NCI-H2171 (cell line): ENCODE measurements at places on chromosomes 1 and 21.

DNA sequence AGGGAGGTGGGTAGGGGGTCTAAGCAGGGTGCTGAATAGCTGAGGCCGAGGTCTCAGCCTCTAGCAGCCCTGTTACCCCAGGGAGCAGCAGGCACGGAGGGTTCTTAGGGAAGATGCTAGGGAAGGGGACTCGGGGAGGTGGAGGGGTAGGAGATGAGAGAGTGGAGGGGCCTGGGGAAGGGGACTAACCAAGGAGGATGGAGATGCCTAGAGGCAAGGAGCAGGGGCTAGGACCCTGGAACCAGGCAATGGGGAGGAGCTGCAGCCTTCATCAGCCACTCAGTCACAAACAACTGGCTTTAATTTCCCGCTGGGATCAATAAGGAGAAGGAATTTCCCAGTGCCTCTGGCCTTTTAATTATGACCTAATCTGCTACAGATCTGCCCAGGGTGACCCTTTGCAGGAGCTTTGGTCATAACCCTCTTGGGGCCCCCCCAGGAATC, 2.9 kb upstream of the CRABP2 start:
- no peak for DNase-seq

DNA sequence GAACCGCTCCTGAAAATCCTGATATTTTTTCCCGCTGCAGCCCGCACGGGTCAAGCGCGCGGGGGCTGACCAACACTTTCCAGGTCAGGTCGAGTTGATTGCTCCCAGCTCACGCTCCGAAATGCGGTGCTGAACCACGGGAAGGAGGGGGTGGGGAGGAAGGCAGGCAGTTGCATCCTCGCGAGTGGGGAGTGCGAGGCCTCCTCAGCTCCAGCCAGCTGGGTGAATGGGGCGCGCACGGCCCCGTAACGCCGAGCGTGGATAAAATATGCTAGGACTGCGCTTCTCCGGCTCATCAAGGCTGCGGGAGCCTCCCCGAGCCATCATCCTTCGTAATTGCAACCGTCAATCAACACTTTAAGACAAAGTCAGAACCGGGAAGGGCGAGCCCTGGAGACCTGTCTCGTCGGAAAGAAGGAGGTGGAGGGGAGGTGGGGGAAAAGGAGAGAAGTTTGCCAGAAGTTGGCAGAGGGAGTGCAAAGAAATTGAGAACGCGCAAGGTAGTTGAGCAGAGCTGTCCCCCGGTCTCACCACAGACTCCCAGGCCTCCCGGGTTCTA, 8.0 kb downstream of the NR5A2 start:
- no peak for DNase-seq

DNA sequence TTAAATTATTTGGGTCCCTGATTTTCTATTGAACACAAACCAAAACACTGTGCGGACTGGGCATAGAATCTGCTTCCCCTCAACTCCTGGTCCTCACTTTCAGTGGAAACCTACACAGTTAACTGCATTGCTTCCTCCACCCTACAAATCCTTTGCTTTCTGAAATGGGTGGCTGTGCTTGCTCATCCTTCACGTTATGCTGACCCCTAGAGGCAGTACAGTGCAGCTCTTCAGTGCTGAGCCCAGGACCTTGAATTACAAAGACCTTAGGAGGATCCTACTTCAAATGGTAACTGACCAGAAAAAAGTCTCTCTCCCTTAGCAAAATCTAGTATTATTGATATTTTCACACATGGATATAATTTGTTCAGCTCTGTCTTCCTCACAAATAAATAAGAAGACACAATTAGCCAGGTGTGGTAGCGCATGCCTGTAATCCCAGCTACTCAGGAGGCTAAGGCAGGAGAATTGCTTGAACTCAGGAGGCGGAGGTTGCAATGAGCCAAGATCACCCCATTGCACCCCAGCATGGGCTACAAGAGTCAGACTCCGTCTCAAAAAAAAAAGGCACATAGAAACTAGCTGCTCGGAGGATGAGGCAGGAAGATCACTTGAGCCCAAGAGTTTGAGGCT, 63.4 kb upstream of the L1TD1 start:
- DNase-seq, result peak; percentile 55

- DNase-seq, result no peak
Measured at GRCh38 chr1:184686540-184686939, 68.1 kb downstream of the EDEM3 start.

- DNase-seq, result no peak
Measured at GRCh38 chr1:168561989-168562388, 14.4 kb upstream of the XCL1 start.

- DNase-seq, result no peak
Measured at GRCh38 chr21:35616090-35616489, 444.2 kb downstream of the SETD4 start.

DNA sequence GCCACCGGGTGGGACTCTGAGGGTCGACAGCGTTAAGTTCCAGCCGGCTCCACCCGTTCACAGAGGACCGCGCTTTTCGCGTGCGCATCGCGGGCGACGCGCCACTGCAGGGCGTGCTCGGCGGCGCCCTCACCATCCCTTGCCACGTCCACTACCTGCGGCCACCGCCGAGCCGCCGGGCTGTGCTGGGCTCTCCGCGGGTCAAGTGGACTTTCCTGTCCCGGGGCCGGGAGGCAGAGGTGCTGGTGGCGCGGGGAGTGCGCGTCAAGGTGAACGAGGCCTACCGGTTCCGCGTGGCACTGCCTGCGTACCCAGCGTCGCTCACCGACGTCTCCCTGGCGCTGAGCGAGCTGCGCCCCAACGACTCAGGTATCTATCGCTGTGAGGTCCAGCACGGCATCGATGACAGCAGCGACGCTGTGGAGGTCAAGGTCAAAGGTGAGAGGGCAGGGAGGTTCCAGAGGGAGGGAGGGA, 4.9 kb downstream of the BCAN start:
- DNase-seq, result no peak

GRCh38 chr1:151942882-151943281, 33.6 kb upstream of the THEM4 start:
- no peak for DNase-seq

- DNase-seq, result no peak
Measured at GRCh38 chr21:42545317-42545716, 31.7 kb downstream of the SLC37A1 start.

- peak; percentile 77 for DNase-seq
Measured at GRCh38 chr1:3530926-3531818, 76.7 kb downstream of the ARHGEF16 start.

- no peak for DNase-seq
Measured at GRCh38 chr21:41280115-41280919, 36.3 kb upstream of the FAM3B start.

GRCh38 chr1:10539411-10540043, 64.8 kb downstream of the PEX14 start:
- DNase-seq, result no peak

DNA sequence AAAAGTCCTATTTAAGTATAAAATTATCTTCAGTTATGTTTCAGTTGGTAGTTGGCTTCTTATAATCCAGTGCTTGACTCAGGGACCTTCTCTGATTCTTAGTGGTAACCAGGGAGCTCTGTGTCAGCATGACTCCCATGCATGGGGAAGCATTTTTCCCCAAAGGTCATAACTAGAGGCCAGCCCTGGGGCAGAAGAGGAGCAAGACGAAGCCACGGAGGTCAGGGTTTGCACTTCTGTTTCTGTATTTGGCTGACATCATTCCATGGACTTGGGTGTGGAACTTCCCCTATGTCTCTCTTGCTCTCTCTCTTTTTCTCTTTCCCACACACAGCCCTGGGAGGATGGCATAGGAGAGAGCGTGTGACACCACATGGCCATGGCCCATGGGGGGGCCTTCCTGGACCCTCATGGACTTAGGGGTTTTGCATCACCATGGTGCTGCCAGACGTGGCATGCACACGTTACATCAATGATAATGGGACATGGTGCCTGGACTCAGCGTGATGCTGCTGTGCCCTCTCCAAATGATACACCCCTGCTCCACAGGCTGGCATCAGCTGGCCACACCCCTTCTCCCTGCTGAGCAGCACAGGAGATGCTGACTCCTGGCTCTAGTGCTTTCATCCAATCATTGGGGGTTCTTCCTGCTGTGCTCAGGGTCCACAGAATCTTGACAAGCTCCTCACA, 260.5 kb downstream of the KCNJ6 start:
- DNase-seq, result no peak

- no peak for DNase-seq
Measured at GRCh38 chr1:31939484-31940329, 1.5 kb upstream of the PTP4A2 start.

DNA sequence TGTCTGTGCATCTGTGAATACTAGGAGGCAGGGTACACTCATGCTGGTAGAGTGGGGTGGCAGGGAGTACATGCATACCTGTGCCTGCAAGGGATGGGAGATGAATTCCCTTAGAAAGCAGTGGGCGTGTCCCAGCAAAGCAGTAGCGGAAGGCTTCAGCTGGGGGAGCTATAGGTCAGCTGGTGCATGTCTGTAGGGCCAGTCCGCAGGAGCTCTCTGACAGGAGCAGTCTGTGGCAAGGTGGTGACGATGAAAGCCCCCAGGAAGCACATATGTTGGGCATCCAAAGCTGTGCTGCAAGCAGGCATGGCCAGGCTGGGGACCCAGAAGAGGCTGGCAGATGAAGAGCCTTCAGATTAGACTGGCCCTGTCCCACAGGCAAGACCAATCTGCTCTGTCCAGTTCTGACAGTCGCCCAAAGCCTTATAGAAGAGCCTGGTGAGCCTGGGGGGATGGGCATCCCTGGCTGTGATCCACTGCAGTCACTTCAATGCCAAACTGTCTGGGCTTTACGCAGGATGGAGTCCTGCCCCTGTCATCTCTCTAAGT, 1.8 kb upstream of the OR2M4 start:
- no peak for DNase-seq

GRCh38 chr1:60583696-60584095, 498.7 kb upstream of the NFIA start:
- DNase-seq, result no peak

DNA sequence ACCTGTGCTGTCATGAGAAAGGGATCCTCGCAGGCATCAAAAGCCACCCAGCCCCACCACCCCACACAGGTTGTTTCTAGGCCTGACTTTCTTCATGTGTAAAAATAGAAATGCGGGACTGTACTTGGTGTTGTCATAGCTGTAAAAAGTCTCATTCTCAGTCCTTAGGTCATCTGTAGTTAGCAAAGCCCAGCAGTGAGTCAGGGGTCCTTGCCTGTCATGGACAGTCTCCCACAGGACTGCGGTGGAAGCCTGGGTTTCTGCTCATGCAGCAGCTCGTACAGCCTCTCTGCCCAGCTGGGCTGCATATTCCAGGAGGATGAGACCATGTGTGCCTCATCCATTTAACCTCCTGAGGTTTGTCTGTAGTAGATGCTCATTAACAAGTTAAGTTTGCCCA, 58.2 kb downstream of the MRPS6 start:
- no peak for DNase-seq

GRCh38 chr1:56189946-56190805, 389.2 kb downstream of the PLPP3 start:
- DNase-seq, result no peak

GRCh38 chr1:30287976-30288375, 435.4 kb downstream of the MATN1 start:
- no peak for DNase-seq

- DNase-seq, result no peak
Measured at GRCh38 chr1:50419907-50420677, 3.2 kb downstream of the DMRTA2 start.

GRCh38 chr1:52567943-52568342, 15.1 kb upstream of the TUT4 start:
- no peak for DNase-seq

DNA sequence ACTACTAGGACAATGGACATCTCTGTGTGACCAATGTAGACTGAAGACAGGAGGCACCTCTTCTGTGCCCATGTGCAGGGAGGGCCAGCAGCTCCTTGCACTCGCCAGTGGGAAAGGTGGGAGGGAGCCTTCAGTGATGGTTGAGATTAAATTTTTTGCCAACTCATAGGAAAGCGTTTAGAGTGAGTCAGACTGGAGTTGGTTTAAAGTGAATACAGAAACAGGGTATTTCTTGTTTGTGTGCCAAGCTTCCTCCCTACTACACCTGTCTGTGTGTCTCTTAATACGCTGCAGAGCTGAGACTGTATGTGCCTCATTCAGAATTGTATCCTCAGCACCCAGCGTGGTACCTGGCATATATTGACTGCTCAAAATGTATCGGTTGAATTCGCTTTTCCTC, 13.5 kb upstream of the COL16A1 start:
- DNase-seq, result no peak

- no peak for DNase-seq
Measured at GRCh38 chr21:44466996-44467858, 11.9 kb downstream of the LRRC3 start.

GRCh38 chr1:176954242-176954641, 210.3 kb downstream of the ASTN1 start:
- no peak for DNase-seq

GRCh38 chr1:28812669-28813468, 899 bp downstream of the OPRD1 start:
- no peak for DNase-seq

DNA sequence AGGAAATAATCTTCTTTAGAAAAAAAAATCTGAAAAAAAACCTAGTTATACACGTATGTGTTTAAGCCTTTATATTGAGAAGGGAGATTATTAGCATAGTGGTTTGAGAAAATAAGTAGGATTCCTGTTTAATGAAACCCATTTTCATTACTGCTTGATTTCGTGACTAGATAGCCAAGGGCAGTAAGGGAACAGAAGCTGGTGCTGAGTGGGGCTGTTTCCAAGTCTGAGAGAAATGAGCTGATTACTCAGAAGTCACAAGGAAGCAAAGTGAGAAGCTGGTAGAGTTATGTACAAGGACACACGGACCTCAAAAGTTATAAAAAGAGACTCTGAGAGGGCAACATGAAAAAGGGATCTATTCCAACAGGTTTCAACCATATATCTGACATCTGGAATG, 256.5 kb downstream of the TTLL7 start:
- DNase-seq, result no peak

- no peak for DNase-seq
Measured at GRCh38 chr1:22551591-22551990, 11.7 kb upstream of the EPHA8 start.

DNA sequence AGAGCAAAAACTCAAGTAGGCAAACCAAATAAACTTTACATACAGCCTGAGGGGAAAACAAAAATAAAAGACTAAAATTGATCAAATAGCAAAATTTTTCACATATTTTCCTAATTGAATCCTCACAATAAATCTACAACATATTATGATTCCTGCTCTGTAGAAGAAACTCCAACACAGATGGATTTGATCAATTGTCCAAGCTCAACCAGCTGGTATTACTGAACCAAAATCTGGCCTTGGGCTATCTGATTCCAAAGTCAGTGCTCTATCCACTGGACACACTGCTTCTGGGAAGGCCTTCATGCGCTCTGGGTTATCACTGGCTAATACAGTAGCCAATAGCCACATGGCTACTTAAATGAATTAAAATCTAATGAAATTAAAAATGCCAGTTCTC, 39.3 kb downstream of the PCNX2 start:
- DNase-seq, result no peak
